Osteocyte (in vitro differentiated cells): ENCODE measurements at places on chromosomes 4 and X. TPM values are rescaled to one million over a fixed set of nuclear protein-coding genes. Genes with fewer than 3 reads are reported as not detected.

DNA sequence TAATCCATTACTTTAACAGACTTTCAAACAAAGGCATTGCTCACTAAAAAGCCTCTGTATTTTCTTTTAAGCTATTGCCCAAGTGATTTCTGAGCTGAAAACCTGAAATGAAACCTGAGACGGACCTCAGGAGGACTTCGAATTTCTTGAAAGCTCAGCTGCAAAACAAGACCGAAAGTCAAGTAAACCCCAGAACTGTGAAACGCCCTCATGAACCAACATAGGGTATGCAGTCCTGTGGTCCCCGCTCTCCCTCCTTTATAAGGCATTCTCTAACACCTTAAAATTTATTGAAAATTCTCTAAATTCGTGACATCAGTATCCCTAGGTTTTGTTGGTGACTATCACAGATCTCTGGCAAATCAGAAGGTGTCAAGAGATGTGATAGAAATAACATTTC lies 91.8 kb downstream of the SHISA3 start:
- no peak overlapping the region for H3K4me3 ChIP-seq
- no peaks in the 10 kb centered on the region for H3K36me3 ChIP-seq
- peaks cover 6% of the 10 kb centered on the region for H3K27me3 ChIP-seq
- DNase-seq, result no peak
- H3K27ac ChIP-seq, result no peak overlapping the region
- peaks cover 26% of the 10 kb centered on the region for H3K4me1 ChIP-seq

- peaks cover 9% of the 10 kb centered on the region for H3K4me1 ChIP-seq
- no peak for DNase-seq
- no peak overlapping the region for H3K4me3 ChIP-seq
- H3K27ac ChIP-seq, result no peak overlapping the region
- peaks cover 11% of the 10 kb centered on the region for H3K36me3 ChIP-seq
These were observed 42.3 kb downstream of the ANAPC10 start for GRCh38 chr4:145055533-145056257.

DNA sequence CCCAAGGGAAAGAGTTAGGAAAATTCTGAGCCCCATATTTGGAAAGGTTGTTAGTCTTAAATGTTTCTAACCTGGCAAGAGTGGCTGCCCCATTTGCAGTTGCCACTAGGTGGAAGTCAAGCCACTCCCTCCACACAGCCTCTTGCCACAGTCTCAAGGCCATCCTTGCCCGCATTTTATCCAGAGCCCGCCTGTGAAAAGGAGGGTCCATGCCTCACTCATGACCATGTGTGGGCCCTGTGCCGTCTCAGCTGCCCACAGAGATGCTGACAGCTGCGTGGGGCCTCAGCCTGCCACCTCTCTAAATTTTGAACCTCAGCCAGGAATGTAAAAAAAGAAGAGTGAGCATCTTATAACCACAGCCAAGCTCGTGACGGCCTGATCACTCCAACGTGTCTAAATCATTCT lies 201.5 kb upstream of the FAM241A start:
- H3K4me3 ChIP-seq, result no peak overlapping the region
- peaks cover 6% of the 10 kb centered on the region for H3K27me3 ChIP-seq
- no peak for DNase-seq
- H3K4me1 ChIP-seq, result no peaks in the 10 kb centered on the region
- no peaks in the 10 kb centered on the region for H3K36me3 ChIP-seq
- H3K27ac ChIP-seq, result no peak overlapping the region

GRCh38 chr4:109248322-109248900 lies 54.0 kb downstream of the COL25A1 start:
- no peak overlapping the region for H3K4me3 ChIP-seq
- DNase-seq, result no peak
- H3K4me1 ChIP-seq, result no peaks in the 10 kb centered on the region
- H3K27ac ChIP-seq, result no peak overlapping the region

- H3K4me1 ChIP-seq, result peaks cover 6% of the 10 kb centered on the region
- H3K27me3 ChIP-seq, result no peaks in the 10 kb centered on the region
- H3K4me3 ChIP-seq, result no peak overlapping the region
These were observed 12.8 kb upstream of the LIMCH1 start for GRCh38 chr4:41525129-41525528.

RBM3 gene
- 298 and 325 TPM in 2 replicates for total RNA-seq

DNA sequence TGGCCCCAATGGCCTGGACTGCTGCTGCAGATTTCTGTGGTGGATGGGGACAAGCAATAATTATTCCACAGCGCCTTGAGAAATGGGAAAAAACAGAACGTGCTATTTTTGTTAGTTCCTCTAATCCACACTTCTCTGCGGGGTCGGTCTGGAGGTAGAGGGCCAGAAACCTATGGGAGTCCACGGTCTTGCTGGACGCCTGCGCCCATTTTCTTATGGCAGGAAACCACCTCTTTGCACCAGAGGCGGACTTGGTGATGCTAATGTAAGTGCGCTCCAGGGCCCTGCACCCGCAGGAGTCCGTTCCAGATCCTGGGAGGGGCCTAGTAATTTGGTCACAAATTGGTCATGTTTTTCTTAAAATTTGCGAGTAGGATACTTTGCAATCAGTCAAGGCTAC lies 25.9 kb upstream of the CLDN24 start:
- no peaks in the 10 kb centered on the region for H3K27me3 ChIP-seq
- H3K36me3 ChIP-seq, result no peaks in the 10 kb centered on the region
- H3K4me3 ChIP-seq, result no peak overlapping the region
- no peak overlapping the region for H3K27ac ChIP-seq
- H3K4me1 ChIP-seq, result peaks cover 12% of the 10 kb centered on the region
- DNase-seq, result no peak

DNA sequence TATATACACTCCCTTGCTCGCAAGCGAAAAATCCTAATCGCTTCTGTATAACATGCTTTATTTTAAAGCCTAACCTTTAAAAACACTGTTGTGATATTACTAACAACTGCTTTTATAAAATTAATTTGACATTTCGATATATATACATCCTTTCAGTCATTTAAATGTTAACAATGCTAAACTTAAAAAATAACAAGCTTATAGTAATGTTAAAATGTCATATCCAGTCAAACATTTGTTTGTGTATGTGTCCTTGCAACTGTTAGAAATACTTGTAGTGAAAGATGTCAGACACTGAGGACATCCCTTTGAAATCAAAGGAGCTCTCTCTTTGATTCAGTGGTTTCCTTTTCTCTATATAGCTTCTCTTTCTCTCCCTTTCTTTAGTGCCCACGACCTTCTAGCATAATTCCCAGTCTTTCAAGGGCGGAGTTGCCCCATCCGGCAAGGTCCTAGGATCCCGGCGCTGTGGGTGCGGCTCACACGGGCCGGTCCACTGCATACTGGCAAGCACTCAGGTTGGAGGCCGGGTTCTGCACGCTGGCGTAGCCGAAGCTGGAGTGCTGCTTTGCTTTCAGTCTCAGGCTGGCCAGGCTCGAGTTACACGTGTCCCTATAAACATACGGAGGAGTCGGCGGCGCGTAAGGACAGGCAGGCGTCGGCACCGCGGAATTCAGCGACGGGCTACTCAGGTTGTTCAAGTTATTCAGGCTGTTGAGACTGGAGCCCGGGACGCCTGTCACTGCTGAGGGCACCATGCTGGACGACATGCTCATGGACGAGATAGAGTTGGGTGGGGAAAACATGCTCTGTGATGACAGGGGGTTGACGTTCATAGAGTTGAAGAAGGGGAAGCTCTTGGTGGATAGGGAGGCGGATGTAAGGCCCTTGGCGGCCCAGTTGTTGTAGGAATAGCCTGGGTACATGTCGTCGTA lies 5.0 kb downstream of the PITX2 start:
- H3K36me3 ChIP-seq, result peaks cover 3% of the 10 kb centered on the region
- no peak overlapping the region for H3K27ac ChIP-seq
- peaks cover 96% of the 10 kb centered on the region for H3K27me3 ChIP-seq
- H3K4me1 ChIP-seq, result peaks cover 31% of the 10 kb centered on the region

DNA sequence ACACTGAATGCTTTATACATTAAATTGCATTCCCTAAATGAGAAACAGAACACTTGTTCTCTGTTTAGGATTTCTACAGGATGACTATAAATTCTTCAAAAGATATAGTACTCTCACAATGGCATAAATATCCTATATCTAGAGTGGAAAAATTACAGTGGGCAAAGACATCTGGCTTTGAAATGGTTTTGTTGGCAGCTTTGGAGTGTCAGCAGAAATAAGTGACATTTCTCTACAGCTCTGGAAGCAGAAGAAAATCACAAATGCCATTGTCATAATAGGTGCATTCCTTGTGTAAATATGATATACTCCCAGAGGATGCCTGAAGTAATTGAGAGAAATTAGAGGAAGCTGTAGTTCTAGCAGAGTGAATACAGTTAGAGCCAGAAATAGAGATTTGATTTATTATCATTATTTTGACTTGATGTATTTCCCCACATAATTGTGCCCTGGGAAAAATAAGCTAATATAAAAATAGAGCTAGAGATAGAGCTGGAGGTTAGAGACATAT lies 95.9 kb upstream of the GALNTL6 start:
- no peak overlapping the region for H3K27ac ChIP-seq
- no peaks in the 10 kb centered on the region for H3K4me1 ChIP-seq

GRCh38 chr4:118941149-118941548 lies 52.5 kb downstream of the SYNPO2 start:
- H3K4me1 ChIP-seq, result peaks cover 2% of the 10 kb centered on the region
- H3K4me3 ChIP-seq, result no peak overlapping the region
- DNase-seq, result no peak

GPR50 gene
- not detected in 2 replicates for total RNA-seq

- no peak for DNase-seq
- H3K4me3 ChIP-seq, result no peak overlapping the region
- no peak overlapping the region for H3K27ac ChIP-seq
- H3K4me1 ChIP-seq, result peaks cover 11% of the 10 kb centered on the region
- no peaks in the 10 kb centered on the region for H3K27me3 ChIP-seq
These were observed 105.6 kb downstream of the EFNB1 start for GRCh38 chrX:68934421-68934820.

DNA sequence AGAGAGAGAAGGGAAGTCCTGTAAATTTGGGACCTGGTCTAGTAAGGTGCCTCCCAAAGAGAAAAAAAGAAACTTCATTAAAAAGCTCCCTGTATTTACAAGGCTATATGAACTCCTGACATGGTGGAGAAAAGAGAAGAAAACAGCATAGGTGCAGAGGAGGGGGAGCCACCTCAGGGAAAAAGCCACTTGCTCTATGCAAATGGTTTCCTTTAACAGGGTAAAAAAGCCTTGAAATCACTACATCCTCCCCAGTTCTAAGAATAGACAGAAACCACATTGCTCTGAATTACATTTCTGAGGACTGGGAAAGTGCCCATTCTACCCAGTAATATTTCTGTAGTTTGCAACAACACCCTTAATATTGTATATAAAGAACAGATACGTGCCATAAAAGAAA lies 165.5 kb downstream of the KLF8 start:
- no peak for DNase-seq
- no peak overlapping the region for H3K27ac ChIP-seq
- no peak overlapping the region for H3K4me3 ChIP-seq
- no peaks in the 10 kb centered on the region for H3K36me3 ChIP-seq
- no peaks in the 10 kb centered on the region for H3K27me3 ChIP-seq

- peaks cover 10% of the 10 kb centered on the region for H3K4me1 ChIP-seq
- DNase-seq, result no peak
- H3K36me3 ChIP-seq, result peaks cover 8% of the 10 kb centered on the region
- H3K27me3 ChIP-seq, result no peaks in the 10 kb centered on the region
These were observed 14.3 kb upstream of the ELF4 start for GRCh38 chrX:130124577-130124976.

FAM47A gene
- total RNA-seq, result not detected in 2 replicates

- no peak overlapping the region for H3K27ac ChIP-seq
- DNase-seq, result no peak
- no peak overlapping the region for H3K4me3 ChIP-seq
- peaks cover 6% of the 10 kb centered on the region for H3K27me3 ChIP-seq
- no peaks in the 10 kb centered on the region for H3K36me3 ChIP-seq
- peaks cover 4% of the 10 kb centered on the region for H3K4me1 ChIP-seq
These were observed 22.3 kb upstream of the TMEM150C start for GRCh38 chr4:82583897-82584587.

SMIM31 gene
- total RNA-seq, result not detected in 2 replicates

DNA sequence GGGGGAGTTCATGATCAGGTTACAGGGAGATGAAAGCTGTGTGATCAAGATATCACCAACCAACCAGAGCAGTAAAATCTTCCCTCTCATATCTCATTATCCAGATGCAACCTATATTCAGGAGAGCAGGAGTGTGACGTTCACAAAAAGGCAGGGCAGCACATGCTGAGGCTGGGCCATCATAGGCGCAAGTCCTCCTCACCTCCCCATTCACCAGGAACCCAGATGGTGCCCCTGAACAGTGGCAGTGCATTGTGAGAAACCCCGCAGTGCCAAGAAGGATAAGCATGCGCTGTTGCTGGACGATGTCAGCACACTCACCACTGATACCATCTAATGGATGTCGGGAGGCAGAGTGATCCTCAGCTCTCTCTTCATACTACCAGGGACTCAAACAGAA lies 170.9 kb downstream of the COL25A1 start:
- no peak overlapping the region for H3K27ac ChIP-seq
- no peaks in the 10 kb centered on the region for H3K36me3 ChIP-seq
- H3K4me1 ChIP-seq, result peaks cover 5% of the 10 kb centered on the region
- no peak for DNase-seq
- no peaks in the 10 kb centered on the region for H3K27me3 ChIP-seq
